Smooth muscle cell of the pulmonary artery (primary cell): ENCODE measurements at places on chromosomes 3 and 15. TPM values are rescaled to one million over a fixed set of nuclear protein-coding genes. Genes with fewer than 3 reads are reported as not detected.

CAPN3 gene
- 1.6 and 2.7 TPM in 2 replicates for total RNA-seq

IL16 gene
- 0.20 and 0.65 TPM in 2 replicates for total RNA-seq

KCNAB1 gene
- 2.0 and 35.6 TPM in 2 replicates for total RNA-seq

OR5H14 gene
- total RNA-seq, result not detected in 2 replicates
